RWPE2 (cell line): ENCODE measurements at places on chromosomes 16 and 17.

- DNase-seq, result no peak
These were observed 32.8 kb upstream of the ABCC12 start for GRCh38 chr16:48188449-48189102.

DNA sequence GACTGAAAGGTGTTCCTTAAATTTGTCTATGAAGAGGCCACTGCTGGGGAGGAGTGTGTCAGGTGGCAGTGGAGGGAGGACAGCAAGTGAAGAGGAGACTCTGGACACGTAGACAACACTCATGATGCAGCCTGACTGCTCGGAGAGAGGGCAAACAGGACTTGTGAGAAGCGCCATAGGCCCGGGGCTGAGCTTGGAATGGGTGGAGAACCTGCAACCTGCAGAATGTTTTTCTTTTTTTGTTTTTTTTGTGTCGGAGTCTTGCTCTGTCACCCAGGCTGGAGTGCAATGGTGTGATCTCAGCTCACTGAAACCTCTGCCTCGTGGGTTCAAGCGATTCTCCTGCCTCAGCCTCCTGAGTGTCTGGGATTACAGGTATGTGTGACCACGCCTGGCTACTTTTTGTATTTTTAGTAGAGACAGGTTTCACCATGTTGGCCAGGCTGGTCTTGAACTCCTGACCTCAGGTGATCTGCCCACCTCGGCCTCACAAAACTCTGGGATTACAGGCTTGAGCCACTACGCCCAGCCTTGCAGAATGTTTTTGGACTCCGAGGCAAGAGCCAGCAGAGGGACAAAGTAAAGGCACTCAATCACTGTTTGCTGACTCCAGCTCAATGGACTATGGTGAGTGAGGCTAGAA lies 18.9 kb upstream of the C17orf58 start:
- DNase-seq, result no peak

- DNase-seq, result no peak
These were observed 174.6 kb upstream of the RPH3AL start for GRCh38 chr17:527247-527646.

GRCh38 chr16:88856828-88857727 lies at the start of the genes GALNS and TRAPPC2L:
Gene GALNS (minus strand): TSS chr16:88856947. CDS start chr16:88856877, 70 bp downstream.
Gene TRAPPC2L (plus strand): TSS chr16:88857127. CDS start chr16:88857151, 24 bp downstream.
- DNase-seq, result peak; percentile 98

DNA sequence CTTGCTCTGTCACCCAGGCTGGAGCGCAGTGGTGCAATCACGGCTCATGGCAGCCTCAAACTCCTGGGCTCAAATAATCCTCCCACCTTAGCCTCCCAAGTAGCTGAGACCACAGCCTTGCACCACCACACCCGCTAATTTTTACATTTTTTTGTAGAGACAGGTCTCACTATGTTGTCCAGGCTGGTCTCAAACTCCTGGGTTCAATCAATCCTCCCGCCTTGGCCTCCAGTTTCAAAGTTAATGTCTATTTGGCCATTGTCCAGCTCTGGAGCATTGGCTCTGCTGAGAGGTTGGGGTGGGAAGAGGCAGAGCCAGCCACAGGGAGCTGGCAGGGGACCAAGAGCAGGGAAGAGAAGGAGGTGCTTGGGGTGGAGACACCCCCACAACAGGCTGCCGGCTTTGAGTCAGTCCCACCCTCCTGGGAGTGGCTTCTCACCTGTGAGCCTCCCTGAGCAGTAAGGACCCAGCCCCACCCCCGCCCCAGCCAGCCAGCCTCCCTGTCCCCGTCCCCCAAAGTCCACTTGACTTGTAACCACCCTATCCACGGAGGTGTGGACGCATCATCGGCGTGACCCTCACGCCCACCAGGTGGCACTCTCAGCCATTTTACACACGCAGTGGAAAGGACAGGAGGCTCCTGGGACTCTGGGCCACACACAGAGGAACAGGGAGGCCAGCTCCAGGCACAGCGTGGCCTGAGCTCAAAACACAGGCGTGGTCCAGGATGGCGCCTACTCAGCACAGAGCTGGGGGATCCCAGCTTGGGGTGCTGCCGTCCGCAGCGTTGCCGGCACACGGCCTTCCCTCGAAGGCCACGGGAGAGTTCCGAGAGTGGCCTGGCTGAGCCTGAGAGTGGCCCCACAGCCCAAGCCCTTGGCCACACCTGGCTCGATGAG lies 22.8 kb upstream of the PVALEF start:
- DNase-seq, result no peak

- peak; percentile 19 for DNase-seq
These were observed 527.8 kb upstream of the WSB1 start for GRCh38 chr17:26765860-26766709.

DNA sequence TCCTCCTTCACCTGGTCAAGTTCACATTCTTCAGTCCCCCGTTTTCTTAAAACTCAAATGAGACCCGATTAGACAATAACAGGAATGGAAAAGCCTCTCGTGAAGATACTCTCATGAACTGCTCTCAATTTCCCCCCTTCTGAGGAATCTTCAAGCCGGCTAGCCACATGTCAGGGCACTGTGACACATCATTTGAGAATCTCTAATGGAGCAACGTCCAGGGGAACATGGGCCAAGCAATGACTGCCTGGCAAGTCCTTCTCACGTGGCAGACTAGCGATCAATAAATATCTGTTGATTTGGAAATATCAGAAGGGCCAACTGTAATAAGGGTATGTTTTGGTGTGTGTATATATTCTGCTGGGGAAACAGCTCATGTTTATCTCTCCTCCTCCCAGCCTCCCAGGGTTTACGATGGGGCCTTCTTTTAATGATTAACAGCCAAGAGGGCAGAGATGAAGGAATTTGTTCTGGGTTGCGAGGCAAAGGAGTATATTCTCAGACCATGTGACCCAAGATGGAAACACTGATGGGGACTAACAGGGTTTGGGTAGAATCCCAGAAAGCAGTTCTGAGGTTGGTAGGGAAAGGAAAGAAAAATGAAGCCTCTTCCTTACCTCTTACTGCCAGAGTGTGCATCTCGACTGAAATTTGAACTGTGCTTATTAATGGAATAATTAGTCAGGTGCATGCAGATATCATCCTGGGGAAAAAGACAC lies 21.4 kb downstream of the TTLL6 start:
- DNase-seq, result no peak

DNA sequence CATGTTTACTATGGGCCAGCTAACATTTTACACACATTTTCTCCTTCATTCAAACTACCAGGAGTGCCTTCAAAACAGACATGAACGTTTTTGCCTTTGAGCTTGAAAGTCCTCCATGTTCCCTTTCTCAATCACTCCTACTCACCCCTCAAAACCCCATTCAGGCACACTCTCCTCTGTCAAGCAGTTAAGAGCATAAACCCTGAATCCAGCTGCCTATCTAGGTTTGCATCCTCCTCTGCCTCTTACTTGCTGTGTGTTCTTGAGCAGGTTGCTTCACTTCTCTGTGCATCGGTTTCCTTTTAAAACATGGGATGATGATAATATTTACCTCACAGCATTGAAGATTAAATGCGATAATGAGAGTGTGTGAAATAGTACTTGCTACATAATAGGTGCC lies 215.3 kb downstream of the HAPSTR1 start:
- DNase-seq, result no peak

- DNase-seq, result no peak
These were observed 86.1 kb downstream of the ZNF778 start for GRCh38 chr16:89303617-89304016.

DNA sequence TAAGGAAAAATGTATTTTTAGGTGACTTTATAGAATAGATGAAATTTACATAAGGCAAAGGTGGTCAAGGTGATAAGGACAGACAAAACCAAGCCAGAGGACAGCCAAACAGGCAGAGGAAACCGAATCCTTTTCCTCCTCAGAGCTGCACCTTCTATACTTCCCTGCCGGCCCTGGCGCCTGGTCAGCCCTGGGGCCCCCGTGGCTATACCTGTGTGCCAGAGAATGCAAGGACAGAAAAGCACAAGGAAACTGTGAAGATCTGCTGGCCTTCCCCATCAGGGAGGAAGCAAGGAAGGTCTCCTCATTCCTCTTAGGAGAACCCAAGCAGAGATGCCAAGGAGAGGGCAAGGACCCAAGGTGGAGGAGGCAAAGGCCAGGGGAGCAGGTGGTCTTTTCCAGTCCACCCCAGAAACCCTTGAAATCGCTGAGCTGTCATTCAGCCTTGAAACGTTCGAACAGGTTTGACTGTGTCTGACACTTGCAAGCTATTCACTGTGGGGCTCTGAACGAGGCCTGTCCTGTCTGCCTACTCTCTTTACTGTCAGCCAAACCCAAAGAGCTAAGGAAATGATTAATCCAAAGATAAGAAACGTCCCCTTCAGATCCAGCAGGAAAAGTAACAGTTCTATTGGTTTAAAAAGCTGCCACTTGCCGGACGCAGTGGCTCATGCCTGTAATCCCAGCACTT lies 114.4 kb downstream of the XYLT1 start:
- no peak for DNase-seq

DNA sequence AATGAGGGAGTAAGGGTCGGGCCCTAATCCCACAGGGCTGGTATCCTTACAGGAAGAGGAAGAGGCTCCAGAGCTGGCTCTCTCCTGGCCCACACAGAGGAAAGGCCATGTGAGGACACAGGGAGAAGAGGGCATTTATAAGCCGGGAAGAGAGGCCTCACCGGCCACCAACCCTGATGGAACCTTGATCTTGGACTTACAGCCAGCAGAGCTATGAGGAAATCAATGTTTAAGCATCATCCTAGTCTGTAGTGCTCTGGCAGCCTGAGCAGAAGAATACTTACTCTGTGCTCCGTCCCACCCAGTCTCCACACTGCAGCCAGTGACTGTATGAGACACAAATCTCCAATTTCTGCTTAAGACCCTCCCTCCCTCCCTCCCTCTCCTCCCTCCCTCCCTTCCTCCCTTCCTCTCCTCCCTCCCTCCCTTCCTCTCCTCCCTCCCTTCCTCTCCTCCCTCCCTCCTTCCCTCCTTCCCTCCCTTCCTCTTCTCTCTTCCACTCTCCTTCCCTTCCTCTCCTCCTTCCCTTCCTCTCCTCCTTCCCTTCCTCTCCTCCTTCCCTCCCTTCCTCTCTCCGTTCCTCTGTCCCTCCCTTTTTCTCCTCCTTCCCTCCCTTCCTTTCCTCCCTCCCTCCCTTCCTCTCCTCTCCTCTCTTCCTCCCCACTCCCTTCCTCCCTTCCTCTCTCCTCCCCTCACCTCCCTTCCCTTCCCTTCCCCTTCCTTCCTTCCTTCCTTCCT lies 8.9 kb upstream of the TMEM220 start:
- no peak for DNase-seq

DNA sequence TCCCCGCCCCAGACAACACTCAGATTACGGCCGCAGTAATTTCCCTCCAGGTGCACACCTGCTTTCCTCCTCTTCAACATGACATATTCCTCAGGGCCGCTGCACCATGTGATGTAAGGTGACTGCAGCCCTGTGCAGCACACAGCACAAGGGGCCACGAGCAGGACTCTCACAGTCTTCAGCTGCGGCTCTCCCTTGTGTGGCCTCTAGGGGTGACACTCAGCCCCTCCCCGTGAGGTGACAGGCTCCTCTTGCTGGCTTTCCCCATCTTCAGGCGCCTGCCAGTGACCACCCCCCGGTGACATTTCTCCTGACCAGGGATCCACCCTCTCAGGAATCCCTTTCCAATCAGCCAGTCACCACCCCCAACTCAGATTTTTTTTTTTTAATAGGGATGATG lies 31.3 kb upstream of the ABCC3 start:
- no peak for DNase-seq

DNA sequence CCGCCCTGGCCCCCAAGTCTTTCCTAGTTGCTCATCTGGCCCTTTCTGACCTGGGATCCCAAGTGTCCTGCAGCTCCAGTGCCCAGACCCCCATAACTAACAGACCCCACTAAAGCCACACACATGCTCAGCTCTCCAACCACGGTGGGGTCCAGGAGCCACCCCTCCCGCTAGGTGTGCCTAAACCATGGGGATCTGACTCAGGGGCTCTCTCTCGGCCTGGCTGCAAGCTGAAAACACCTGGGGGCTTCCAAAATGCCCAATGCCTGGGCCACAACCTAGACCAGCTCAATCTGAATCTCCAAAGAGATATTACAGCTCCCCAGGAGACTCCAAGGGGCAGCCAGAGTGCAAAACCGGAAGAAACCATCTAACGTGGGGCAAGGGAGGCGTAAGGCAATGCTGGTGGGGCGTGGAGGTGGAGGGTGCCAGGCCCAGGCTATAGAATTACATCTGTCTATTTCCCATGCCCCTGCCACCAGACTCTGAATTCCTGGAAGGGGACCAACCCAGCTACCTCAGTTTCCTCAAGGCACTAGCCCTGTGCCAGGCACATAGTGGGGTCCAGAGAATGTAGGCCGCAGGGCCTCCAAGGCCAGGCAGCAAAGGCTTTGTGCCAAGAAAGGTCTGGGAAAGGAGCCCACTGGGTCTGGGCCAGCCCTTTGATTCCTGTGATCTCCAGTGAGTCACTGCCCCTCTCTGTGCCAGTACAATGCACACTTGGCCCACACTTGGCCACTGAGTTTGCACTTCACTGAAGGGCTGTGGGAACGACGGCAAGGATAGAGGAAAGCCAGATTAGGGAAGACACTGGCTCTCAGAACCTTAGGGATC lies 3.3 kb downstream of the CD2BP2 start:
- DNase-seq, result no peak

- DNase-seq, result no peak
These were observed 33.7 kb downstream of the CPSF4L start for GRCh38 chr17:73227944-73228343.

DNA sequence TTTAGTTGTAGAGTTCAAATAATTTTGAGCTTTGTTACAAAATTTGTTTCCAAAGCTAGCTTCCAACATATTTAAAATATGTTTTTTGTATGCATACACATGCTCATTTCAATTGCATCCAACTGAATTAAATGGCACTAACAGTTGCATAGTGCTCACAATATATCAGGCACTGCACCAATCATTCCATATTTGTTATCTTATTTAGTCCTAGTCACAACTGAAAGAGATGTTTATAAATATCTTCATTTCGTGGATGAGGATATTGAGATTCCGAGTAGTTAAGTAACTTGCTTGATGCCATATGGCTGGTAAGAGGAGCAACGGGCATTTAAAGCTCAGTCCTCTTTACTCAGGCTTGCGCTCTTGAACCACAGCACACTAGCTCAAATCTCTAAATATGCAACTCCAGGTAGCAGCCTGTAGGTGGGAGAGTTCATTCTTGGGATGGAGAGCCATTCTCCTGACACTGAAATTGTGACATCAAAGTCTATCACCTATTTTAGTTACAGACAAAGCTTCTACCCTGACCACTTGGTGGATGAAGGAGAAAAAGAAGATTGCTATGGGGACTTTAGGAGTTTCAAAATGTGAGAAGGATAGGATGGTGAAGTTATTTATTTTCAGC lies 118.0 kb upstream of the CA10 start:
- DNase-seq, result no peak

DNA sequence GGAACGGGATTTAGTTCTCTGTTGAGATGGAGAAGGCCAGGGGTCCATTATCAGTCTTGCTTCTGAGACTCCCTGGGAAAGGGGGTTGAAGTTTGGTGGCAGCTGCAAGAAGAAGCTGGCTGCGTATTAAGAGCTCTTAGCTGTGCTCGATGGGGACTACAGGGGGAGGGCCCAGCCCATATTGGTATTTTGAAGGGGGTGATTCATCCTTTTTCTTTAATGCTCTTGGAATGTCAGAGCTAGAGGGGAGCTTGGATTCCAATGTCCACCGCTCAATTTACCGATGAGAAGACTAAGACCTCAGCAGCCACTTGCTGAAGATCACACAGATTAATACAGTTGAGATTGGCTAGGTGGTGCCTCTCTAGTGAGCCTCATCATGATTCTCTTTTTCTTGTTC lies 5.0 kb downstream of the NOG start:
- no peak for DNase-seq
